Activated naive CD4-positive, alpha-beta T cell treated with Interleukin-2 at 50 U/mL for 16 hours (primary cell): ENCODE measurements at places on chromosomes 6 and 20.
A peak's percentile ranks its signal among the peaks of the same experiment; 100 is the strongest.

DNA sequence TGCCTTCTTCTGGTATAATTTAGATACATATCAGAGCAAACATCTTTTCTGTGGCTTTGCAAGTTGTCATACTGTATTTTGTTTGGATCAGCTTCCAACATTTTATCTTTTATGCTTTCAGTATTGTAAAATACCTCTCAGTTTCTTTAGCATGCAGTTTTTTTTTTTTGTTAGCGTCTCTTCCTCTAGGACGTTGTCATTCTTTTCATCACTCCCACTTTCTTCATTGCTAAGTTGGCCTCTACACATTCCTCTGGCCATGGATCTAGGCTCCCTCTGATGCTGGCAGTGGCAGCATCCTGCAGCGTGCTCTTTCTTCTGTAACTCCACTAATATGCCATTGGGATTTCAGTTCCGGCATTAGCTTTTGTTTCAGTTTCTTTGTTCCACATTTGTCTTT lies 21.7 kb downstream of the RPRD1B start:
- no peak for DNase-seq

DNA sequence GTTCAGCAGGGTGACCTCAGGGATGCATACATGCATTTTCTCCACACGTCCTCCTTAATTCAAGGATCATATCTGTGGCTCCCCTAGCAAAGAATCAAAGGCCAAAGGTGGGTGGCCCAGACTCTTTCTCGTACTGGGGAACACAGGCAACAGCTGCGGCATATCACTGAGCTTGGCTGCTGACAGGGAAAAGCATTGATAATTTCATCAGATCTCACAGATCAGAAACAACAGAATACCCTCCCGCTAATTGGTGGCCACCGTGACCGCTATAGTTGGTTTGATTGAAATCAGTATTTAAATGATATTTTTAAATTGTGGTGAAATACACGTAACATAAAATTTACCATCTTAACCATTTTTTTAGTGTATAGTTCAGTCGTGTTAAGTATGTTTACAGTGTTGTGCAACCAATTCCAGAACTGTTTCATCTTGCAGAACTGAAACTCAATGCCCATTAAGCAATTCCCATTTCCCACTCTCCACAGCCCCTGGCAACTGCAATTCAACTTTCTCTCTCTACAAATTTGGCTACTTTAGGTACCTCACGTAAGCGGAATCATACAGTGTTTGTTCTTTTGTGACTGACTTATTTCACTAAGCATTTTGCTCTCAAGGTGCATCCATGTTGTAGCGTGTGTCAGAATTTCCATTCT lies 74.7 kb upstream of the TMEM170B start:
- no peak for DNase-seq

DNA sequence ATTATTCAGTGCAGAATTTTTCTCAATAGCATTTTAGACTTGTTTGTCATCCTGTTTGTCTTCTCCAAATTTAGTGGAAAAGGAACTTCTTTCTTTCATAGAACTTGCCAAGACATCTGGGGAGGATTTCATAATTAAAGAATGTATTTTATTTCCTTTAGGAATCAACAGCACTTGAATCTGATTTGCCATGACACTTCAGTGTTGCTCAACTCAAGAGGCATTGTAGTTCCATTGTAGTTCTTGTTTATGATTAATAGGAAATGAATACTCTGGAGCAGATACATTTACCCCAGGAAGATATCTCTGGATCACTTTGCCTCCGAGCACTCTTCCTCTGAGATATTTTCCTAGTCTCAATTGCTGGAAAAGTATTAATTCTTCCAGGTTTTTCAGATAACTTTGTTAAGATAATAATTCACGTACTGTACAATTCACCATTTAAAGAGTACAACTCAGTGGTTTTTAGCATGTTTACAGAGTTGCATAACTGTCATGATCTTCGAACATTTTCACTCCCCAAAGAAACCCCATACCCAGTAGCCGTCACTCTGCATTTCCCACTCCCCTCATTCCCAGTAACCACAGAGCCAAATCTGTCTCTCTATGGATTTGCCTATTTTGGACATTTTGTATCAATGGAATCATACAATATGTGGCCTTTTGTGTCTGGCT lies 29.7 kb downstream of the AKAP12 start:
- DNase-seq = no peak

- DNase-seq = peak; percentile 64
Observed at GRCh38 chr6:89145956-89146717, at the start of gene PM20D2. Gene PM20D2, plus strand, starts transcription at chr6:89146055. Its CDS starts 90 bp downstream, at chr6:89146145.

- no peak for DNase-seq
Observed at GRCh38 chr6:73690056-73690455, 5.9 kb upstream of the CD109 start.

- DNase-seq = no peak
Observed at GRCh38 chr20:46286382-46286781, 21.9 kb downstream of the CDH22 start.

- DNase-seq = no peak
Observed at GRCh38 chr6:42781546-42781795, 381 bp upstream of the BICRAL start.

GRCh38 chr6:129612440-129612839 lies 97.5 kb downstream of the ARHGAP18 start:
- no peak for DNase-seq

DNA sequence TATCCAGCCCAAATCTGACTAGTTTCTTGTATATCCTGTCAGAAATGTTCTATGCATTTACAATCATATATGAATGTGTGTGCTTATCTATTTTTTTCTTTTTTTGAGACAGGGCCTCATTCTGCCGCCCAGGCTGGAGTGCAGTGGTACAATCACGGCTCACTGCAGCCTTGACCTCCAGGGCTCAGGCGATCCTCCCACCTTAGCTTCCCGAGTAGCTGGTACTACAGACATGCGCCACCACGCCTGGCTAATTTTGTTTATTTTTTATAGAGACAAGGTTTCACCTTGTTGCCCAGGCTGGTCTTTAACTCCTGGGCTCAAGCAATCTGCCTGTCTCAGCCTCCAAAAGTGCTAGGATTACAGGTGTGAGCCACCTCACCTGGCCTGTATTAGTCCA lies 3.0 kb upstream of the RAB44 start:
- no peak for DNase-seq

DNA sequence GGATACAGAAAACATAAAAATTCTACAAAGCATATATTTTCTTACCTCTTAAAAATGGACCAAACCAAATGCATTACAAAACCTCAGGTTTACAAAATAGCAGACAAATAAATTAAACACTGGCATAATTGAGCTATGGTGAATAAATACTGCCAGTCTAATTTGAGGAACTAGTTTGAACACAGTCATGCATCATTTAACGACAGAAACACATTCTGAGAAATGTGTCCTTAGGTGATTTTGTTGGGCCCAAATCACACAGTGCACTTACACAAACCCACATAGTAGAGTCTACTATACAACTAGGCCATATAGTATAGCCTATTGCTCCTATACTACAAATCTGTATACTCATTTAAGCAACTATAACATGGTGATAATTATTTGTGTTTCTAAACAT lies 215.6 kb downstream of the FOXC1 start:
- no peak for DNase-seq

GRCh38 chr6:148328876-148329555 lies 13.6 kb upstream of the SASH1 start:
- no peak for DNase-seq

- DNase-seq = no peak
Observed at GRCh38 chr6:90253631-90254030, 43.0 kb downstream of the BACH2 start.

DNA sequence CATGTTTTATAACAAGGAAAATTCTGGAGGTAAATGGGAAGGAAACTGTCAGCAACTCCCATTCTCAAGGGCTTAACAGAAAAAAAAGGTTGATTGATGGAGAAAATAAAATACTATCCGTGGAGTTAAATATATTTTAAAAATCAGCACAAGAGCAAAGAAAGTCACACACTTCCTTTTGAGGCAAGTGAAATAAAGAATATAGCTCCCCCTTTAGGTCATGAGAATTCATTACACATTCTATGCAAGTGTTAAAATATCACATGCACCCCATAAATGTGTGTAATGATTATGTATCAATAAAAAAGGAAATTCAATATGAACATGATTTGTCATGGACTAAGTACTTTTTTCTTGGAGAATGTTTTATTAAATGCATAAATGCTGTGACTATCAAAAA lies 349.2 kb downstream of the TPBG start:
- no peak for DNase-seq

DNA sequence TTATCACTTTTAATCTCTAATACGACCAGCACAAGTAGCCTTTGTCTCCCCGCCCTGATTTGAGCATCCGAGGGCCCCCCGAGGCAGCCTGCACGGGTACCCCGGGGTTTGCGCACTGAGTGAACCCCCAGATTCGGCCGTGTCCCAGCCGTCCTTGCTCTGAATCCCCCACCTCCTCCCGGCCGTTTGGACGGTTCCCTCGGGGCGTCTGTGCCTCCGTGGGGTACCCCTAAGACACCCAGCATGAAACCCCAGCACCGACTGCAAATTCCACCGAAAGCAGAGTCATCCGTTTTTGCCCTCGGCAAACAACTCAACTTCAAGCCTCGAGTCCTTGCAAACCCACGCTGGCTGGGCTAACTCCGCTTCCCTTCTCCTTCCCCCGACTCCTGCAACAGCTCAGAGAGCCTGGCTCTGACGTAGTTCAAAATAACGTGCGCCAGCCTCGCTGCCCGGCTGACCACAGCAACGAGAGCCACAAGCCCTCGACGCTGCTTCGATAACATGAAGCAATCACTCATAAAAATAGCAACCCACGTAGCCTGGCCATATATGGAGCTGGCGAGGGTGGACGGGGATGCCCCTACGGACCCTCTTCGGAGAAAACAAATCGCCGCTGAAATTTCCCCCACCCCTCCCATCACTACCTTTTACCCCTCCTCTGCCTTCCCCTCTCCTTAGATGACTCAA lies 764 bp upstream of the SNAP25 start:
- DNase-seq = peak; percentile 6

DNA sequence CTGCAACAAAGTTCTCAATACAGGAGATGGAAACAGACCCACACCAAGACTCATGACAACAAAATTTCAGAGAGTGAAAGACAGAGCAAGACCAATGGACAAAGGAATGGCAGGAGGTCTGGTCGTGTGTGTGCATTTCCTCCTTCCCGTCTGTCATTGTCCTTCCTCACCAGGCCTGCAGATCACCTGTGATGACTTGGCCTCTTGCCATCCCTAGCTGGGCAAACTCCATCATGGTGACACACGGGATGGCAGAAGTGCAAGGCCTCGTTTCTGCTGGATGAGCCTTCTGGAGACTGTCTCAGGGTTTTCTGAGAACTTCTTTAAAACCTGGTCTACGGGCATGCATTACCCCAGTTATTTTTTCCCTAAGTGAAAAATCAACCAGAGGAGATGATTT lies 49.2 kb downstream of the RPP21 start:
- DNase-seq = no peak

DNA sequence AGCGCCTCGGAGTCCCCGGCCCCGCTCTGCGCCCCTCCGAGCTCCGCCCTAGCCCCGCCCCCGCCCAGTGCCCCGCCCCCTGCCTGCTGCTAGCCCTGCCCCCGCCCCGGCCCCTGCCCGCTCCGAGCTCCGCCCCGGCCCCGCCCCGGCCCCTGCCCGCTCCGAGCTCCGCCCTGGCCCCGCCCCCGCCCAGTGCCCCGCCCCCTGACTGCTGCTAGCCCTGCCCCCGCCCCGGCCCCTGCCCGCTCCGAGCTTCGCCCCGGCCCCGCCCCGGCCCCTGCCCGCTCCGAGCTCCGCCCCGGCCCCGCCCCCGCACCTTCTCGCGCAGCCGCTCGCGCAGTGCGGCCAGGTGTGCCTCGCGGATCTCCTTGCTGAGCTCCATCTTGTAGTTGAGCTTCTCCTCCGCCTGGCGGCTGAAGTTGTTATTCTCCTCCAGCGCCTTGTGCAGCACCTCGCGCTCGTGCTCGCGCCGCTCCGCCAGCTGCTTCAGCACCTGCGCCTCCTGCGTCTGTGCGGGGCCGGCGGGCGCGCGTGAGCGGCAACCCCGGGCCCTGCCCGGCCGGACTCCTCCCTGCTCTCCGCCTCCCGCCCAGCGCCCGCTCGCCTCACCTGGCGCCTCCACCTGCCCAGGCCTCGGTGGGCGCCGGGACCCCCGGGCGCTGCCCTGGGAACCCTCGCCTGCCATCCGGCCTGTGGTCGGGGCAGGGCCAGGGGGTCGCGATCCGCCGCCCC lies 11.3 kb downstream of the STMN3 start:
- peak; percentile 97 for DNase-seq

GRCh38 chr6:33078919-33079521 lies 3.2 kb downstream of the HLA-DPB1 start:
- no peak for DNase-seq

DNA sequence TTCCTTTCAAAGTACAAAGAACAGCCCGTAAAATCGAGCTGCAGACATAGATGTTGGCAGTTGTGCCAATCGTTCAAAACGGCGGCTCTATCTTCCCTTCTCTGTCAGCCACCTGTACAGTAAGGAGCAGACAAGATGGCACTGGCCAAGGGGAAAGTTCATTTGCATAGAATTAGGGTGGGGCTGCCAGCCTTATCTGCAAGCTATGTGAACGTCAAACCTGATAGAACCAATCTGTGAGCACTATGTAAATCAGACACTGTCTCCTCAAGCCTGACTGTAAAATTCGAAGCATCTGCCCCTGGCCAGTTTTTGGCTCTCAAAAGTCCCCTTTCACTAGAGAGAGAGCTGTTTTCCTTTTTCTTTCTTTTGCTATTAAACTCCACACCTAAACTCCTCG lies 374.5 kb downstream of the EPM2A start:
- DNase-seq = no peak

DNA sequence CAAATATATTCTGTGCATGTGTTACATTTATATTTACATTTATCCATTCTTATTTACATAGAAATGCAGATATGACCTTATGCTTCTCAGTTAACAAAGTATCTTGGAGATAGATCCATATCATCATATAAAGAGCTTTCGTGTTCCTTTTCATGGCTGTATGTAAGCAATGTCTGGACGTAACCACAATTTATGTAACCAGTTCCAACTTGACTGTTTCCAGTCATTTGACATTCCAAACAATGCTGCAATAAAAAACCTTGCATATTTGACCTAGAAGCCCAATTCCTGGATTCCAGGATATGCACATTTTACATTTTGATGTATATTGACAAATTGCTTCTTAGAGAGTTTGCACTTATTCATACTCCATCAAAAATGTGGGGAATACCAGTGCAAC lies 113.7 kb upstream of the F13A1 start:
- DNase-seq = no peak

DNA sequence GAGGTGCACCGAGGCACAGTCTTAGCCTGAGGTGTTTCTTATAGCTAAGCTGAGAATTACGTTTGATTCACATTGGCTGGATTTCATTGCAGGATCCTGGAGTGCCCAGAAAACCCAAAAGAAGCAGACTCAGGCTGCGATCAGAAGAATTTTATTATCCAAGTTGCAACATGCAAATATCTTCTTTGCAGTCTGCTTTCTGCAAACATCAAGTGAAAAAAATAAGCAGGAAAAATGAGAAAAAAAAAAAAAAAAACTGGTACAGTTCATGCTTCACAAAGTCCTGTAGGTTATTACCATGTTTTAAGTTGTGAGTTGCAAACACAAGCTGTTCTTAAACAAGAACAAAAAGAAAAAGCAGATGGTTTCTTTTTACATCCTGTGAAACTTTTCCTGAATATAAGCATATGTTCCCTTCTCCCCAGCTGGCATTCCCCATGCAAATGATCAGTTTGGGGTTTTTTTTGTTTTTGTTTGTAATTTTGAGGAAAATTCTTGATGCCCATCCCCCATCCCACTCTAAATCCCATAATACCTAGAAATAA lies 349.0 kb downstream of the CBLN4 start:
- no peak for DNase-seq
